Tongue (tissue), 3 donors: ENCODE measurements at places on chromosomes 12 and 14. TPM values are rescaled to one million over a fixed set of nuclear protein-coding genes. Genes with fewer than 3 reads are reported as not detected.

CTSG gene
- total RNA-seq, result 4.3 TPM

CIROP gene
- total RNA-seq, result not detected

CCND2 gene
- 268 TPM for total RNA-seq

EML1 gene
- total RNA-seq, result 92.9 TPM

GPRC5D gene
- total RNA-seq, result not detected

SLC25A47 gene
- not detected for total RNA-seq

MGST1 gene
- total RNA-seq, result 5.6 TPM

SDR39U1 gene
- total RNA-seq, result 20.5 TPM

TAS2R30 gene
- 16.9 TPM for total RNA-seq

SLC39A5 gene
- 0.31 TPM for total RNA-seq

ERBB3 gene
- 147 TPM for total RNA-seq

DACT1 gene
- total RNA-seq, result 21.2 TPM

TPPP2 gene
- not detected for total RNA-seq

TAS2R13 gene
- total RNA-seq, result 3.2 TPM

FAM222A gene
- 3.1 TPM for total RNA-seq

GLIPR1L1 gene
- not detected for total RNA-seq

RHEBL1 gene
- 0.31 TPM for total RNA-seq

E2F7 gene
- total RNA-seq, result 7.1 TPM

ZC2HC1C gene
- total RNA-seq, result 0.62 TPM

NTS gene
- 2.2 TPM for total RNA-seq

SYNDIG1L gene
- not detected for total RNA-seq

SYT1 gene
- 1.6 TPM for total RNA-seq

RDH12 gene
- 0.10 TPM for total RNA-seq

RNASE7 gene
- total RNA-seq, result 1.2 TPM

GALNT8 gene
- 2.1 TPM for total RNA-seq

ENDOU gene
- 16.4 TPM for total RNA-seq
